Myocyte (in vitro differentiated cells): ENCODE measurements at places on chromosomes 13 and 19. TPM values are rescaled to one million over a fixed set of nuclear protein-coding genes. Genes with fewer than 3 reads are reported as not detected.

GRCh38 chr19:5479958-5480357 is 24.7 kb downstream of the ZNRF4 start:
- peak; percentile 52 for DNase-seq

GRCh38 chr19:861756-862580 is 2.5 kb downstream of the CFD start:
- no peak for DNase-seq

DNA sequence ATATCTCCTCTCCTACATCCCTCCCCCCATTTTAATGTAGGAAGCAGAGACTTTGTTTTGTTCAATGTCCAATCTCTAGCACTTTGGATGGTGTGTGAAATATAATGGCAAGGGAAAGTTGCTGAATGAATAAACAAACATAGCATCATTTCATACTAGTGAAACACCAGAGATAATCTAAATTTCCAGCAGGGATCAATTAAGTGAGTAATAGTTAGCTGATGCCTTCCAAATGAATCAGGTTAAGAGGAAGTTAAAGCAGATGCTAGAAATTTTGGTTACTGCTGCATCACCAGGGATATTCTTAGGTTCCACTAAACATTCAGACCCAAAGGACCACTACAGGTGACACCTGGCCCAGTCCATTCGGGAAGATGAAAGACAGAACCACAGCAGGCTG is 8.1 kb downstream of the MRPS31 start:
- DNase-seq, result no peak

DNA sequence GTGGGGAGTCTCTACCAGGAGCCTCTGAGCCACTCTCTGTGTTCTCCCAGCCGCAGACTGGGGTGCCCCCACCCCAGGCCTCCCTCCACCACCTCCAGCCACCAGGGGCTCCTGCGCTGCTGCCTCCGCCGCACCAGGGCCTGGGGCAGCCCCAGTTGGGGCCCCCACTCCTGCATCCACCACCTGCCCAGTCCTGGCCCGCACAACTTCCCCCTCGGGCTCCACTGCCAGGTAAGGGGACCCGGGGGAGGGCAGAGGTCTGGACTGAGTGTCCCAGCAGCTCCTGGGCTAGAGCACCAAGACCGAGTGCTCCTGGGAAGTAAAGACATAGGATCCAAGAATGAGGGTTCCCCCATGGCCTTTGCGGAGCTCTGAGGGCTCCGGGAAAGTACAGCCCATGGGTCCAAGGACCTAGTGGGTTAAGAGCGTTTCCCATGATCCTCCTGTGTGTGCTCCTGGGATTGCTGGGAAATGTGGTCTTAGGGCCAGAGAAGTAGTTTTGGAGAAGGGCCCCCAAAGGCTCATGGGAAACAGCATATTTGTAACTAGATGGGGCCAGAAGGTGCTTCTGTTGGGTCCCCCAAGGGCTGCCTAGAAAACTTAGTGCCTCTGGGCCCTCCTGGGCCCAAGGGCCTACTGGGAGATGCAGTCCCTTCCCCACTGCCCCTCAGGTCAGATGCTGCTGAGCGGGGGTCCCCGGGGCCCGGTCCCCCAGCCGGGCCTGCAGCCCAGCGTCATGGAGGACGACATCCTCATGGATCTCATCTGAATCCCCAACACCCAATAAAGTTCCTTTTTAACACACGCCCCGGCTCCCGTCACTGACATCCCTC is 14.6 kb upstream of the PTOV1 start:
- DNase-seq, result no peak

DNA sequence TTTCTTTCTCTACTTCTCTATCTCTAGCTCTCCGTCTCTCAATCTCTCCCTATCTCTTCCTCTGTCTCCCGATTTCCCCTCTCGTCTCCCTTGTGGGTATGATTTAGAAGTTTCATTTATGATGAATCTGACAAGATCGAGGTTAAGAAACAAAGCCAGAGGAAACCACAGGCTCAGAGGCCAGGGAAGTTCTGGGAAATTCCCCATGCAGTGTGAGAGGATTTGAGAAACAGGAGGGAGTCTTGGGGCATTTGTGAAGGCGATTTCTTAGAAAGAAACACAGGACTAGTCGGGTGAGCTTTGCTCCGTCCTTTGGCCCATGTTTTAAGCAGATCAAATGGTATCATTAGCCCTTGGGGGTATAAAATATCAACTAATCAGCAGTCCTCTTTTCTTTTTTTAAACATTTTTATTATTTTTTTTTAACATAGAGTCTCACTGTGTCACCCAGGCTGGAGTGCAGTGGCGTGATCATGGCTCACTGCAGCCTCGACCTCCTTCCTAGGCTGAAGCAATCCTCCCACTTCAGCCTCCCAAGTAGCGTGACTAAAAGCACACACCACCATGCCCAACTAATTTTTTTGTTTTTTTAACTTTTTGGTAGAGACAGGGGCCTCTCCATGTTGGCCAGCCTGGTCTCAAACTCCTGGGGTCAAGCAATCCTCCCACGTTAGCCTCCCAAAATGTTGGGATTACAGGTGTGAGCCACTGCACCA is 25.8 kb downstream of the TNFSF9 start:
- peak; percentile 29 for DNase-seq

DNA sequence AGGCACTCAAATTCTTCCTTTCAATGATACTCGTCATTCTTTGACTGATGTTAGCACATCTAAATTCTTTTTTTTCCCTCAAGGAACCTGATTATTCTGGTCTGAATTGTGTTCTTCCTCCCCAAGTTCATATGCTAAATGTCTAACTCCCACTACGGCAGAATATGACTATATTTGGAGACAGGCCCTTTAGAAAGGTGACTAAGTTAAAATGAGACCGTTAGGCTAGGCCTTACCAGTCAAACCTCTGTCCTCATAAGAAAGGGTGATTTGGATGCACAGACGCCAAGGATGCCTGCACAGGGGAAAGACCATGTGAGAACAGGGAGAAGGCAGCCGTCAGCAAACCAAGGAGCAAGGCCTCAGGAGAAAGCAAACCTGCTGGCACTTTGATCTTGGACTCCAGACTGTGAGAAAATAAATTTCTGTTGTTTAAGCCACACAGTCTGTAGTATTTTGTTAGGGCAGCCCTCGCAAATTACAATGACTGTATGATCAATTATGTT is 13.1 kb upstream of the FOXO1 start:
- DNase-seq, result no peak

- no peak for DNase-seq
These were observed 68.4 kb downstream of the DIAPH3 start for GRCh38 chr13:60095300-60095699.

DNA sequence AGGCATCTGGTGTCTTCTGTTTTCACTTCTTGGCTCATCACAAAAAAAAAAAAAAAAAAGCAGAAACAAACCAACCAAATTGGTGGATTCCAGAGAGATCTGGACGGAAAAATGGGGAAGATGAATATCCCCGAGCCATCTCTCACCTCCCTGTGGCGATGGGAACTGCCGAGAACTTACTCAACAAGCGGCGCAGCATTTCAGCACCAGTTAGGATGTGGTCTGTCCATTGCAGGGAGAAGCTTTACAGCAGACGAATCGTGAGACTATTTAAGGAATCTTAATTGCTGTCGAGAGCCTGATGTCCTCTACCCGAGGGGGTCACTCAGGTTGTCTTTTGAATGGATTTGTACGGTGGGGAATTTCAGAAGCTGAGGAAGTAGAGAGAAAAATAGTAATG is 17.3 kb upstream of the KDM4B start:
- no peak for DNase-seq

DNA sequence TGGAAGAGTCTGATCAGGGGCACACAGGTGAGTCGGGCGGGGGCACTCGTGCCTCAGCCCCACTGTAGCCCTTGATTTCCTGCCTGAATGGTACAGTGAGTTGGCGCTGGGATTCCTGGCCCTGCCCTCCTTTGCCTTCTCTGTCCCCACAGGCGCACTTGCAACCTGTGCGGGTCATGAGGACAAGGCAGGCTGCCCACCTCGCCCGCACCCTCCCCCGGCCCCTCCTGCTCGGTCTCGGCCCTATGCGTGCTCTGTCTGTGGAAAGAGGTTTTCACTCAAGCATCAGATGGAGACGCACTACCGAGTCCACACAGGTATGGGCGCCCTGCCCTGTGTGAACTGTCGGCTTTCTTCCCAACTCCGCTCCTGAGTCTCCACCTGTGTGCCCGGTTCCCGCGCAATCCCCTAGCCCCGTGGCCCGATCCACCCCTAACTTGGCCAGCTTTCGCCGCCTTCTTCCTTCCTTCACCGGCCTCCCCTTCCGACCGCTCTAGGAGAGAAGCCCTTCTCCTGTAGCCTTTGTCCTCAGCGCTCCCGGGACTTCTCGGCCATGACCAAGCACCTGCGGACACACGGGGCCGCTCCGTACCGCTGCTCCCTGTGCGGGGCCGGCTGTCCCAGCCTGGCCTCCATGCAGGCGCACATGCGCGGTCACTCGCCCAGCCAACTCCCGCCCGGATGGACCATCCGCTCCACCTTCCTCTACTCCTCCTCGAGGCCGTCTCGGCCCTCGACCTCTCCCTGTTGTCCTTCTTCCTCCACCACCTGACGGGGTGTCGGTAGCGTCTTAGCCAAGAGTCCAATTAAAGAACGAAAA is 1.6 kb upstream of the KMT2B start:
- no peak for DNase-seq

DNA sequence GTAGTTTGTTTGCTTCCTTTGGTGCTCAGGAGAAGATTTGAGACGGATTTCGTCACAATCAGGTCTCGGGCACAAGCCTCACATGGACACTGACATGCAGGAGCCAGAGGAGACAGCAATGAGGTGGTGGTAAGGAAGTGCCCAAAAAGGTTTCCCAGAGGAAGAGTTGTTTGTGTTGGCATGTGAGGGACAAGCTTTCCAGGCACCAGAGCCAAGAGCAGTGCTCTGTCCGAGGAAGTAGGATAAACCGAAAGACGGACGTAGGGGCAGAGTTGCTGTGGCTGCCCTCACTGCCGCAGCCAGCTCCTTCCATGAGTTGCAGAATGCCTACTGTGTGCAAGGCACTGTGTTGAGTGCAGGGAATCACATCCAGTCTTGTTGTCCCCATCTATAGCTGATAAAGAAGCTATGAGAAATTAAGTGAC is 27.7 kb downstream of the SAE1 start:
- DNase-seq, result no peak

DNA sequence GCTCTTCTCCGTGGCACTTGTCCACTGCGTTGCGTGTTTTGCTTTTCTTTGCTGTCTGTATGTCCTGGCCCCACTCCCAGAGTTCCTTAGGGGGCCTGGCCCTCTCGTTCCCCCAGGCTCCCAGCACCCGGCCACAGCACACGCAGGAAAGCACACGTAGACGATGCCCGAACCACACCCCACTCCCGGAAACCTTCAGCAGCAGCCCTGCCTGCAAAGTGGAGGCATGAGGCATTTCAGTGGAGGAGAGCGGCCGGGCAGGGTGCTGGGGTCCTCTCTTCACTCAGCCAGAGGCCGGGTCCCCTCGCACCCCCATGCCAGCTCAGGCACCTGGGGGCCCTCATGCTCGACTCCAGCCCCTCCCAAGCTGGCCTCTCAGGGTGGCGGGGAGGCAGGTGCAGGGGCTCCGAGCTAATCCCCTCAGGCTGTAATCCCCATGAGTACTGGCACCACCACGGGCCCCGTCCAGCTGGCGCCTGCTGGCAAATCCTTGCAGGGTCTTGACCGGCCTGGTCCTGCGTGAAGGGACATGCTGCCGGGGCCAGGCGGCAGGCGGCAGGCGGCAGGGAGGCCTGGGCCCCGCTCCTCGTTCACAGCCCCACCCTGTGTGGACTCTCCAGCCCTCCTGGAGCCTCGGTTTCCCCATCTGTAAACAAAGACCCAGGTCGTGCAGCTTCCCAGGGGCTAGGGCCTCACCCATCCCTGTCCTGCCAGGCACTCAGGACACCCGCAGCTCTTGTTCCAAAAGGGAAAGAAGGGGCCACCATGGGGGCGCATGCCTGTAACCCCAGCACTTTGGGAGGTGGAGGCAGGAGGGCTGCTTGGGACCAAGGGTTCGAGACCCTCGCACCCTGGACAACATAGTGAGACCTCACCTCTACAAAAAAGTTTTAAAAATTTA is 7.0 kb downstream of the PIP5K1C start:
- no peak for DNase-seq

MAP4K1 gene
- total RNA-seq, result 0.13 and 0.57 TPM in 2 replicates

IGFL3 gene
- total RNA-seq, result not detected in 2 replicates

NDUFA3 gene
- total RNA-seq, result 51.3 and 53.7 TPM in 2 replicates

LSM7 gene
- total RNA-seq, result 158 and 226 TPM in 2 replicates

CASP14 gene
- not detected in 2 replicates for total RNA-seq
